ENCODE measurements at places on chromosomes 11 and 22.

DNA sequence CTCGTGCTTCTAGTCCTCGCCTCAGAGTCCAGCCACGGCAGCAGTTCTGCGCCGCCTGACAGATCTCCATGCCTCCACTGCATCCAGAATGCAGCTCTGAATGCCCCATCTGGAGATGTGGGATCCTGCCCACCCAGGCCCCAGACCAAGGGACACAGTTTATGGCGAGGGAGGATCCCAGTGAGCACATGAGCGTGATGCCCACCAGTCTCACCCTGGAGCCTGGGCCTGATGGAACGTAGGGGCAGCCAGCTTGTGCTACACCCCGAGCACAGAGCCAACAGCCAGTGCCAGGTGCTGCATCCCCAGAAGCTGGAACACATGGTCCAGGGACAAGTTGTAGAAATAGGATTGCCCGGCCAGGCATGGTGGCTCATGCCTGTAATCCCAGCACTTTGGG is 10.4 kb downstream of the IGLL1 start:
- DNase-seq, result no peak

GRCh38 chr11:35742707-35743454 is 80.3 kb downstream of the TRIM44 start:
- DNase-seq, result no peak

DNA sequence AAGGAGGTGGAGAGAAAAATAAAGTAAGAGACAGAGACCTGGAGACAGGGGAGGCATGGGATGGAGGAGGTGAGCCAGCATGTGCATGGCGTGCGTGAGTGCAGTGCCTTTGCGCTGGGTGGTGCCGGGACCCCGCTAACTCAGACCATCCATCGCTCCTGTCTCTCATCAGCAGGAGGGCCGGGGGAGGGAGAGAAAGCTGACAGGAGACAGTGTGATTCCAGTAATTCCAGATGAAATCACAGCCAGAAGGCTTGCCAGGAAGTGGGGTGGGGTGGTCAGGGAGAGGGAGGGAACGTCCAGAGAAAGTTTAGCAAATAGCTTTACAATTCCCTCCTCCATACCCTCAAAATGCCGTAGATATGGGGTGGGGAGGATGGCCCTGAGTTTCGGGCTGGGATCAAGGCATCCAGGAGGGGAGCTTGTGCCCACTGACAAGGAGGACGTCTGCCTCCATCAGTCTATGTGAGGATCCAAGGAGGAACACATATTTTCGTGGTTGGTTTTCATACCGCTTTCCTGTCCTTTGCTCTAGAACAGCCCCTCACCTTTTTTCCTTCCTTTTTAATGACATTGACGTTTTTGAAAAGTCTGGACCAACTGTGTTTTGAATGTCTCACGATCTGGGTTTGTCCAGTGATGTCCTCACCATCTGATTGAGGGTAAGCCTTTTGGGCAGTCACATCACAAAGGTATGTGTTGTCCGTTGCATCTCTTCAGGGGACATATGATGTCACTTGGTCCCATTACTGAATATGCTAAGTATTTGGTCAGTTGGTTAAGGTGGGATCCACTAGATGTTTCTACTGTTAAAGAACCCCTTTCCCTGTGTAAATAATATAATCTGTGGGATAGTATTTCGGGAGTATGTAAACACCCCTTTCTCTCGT is 567.3 kb downstream of the MIAT start:
- peak; percentile 81 for DNase-seq

DNA sequence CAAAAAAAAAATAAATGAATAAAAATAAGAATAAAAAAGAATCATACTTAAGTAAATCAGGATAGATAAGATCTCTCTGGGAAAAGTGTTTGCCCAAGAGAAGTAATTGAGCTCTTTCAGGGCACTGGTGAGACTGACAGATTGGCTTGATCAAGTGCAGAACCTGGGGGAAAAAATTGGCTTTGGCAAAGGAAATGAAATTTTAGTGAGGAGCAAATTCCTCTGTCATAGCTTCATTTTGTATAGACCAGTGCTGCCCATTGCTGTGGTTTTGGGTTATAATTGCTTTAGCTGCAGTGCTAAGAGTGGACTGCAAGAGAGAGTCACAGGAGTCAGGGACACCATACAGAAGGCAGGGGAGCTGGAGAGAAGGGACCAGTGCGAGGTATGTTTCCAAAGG is 35.7 kb downstream of the SFI1 start:
- DNase-seq, result no peak

- no peak for DNase-seq
Measured at GRCh38 chr11:75539459-75540334, 14.0 kb upstream of the GDPD5 start.

DNA sequence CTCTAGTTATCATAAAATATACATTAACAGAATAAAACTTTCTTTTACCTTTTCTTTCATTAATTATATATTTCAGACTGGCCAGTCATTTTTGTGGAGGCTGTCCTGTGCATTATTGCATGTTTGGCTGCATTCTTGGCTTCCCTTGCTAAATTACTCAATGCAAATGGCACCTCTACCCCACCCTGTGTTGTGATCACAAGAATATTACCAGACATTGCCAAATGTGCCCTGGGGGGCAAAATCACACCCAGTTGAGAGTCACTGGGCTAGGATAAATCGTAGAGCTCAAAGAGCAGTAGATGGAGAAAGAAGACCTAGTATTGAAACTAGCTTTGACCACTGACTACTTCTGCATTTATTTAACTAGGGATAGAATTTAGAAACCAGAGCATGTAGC is 1257.8 kb upstream of the TENM4 start:
- DNase-seq, result peak; percentile 7

GRCh38 chr11:44162662-44163061 is 67.2 kb downstream of the EXT2 start:
- DNase-seq, result no peak

DNA sequence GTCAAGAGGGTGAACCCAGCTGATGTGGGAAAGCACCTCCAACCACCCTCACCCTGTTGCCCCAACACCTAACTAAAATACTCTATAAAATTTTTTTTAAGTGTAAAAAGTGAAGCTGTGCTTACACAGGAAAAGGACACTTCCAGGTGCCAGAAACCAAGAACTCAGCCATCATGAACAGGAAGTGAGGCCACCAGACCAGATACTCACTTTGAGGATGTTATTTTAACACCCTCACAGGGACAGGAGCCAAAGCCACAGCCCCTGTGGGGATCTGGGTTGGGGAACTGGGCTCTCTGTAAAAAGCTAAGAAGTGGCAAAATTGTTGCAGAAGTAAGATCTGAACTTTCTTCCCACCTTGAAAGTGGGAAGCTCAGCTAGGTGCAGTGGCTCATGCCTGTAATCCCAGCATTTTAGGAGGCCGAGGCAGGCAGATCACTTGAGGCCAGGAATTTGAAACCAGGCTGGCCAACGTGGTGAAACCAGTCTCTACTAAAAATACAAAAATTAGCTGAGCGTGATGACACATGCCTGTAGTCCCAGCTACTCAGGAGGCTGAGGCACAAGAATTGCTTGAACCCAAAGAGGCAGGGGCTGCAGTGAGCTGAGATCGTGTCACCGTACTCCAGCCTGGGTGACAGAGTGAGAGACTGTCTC is 3.8 kb downstream of the RSPH14 start:
- DNase-seq, result peak; percentile 22

DNA sequence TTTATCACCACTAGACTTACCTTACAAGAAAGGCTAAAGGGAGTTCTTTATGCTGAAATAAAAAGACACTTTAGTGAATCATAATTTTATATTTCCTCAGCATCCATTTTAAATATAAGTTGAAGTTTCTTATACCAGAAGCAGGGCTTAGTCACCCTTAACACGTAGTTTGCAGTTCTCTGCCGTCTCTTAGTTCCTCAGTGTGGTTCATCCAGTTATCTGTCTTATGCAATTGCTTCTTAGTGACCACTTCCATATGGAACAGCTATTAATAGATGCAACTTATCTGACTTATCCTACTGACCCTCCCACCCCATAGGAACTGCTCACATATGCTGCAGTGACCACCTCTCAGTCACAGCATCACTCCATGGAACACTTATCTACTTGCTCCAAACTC is 11.7 kb upstream of the SLC36A4 start:
- DNase-seq, result no peak

GRCh38 chr22:49415151-49415951 is 412.3 kb downstream of the BRD1 start:
- no peak for DNase-seq

GRCh38 chr11:104570078-104570701 is 328.1 kb downstream of the CASP12 start:
- DNase-seq, result no peak

- DNase-seq, result peak; percentile 71
Measured at GRCh38 chr11:109085708-109086373, 336.1 kb upstream of the C11orf87 start.

DNA sequence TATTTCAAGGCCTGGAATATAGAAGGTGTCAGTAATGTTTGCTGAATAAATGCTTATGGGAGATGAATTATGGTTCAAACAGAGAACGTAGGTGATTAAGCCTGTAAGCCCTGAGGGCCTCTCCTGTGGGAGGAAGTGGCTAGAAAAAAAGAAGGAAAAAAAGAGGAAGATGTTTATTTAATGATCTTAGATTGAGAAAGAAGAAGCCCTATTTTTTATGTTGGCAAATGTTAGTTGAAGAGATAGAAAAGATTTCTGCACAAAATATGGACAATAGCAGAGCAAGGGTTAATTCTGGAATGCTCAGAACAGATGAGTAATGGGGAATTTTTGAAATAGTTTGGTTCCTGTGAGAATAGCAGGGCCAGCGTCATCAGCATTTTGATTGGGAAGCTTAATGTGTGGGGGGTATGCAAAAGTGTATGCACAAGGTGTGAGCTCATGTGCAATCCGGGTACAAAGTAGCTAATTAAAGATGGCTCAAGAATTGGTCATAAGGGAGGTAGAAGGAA is 95.7 kb downstream of the TEAD1 start:
- peak; percentile 66 for DNase-seq

- DNase-seq, result peak; percentile 63
Measured at GRCh38 chr11:60899046-60899936, 7.1 kb downstream of the PRPF19 start.

DNA sequence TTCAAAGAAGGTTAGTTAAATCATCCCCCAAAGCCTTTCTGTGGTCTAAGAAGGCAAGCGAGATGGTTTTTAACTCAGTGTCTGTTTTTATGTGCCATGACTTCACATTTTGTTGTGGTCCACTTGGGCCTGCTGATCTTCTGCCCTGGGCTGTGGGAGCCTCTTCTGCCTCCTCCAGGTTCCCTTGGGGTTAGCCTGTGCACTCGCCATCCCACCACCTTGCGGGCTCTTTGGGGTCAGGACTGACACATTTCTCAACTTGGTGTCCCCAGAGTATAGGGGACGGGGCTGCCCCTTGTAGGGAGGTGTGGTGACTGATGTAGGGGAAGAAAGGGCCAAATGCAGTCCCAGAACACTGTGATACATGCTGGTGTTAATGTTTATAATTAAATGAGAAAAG is 207.0 kb downstream of the TBC1D22A start:
- DNase-seq, result no peak

DNA sequence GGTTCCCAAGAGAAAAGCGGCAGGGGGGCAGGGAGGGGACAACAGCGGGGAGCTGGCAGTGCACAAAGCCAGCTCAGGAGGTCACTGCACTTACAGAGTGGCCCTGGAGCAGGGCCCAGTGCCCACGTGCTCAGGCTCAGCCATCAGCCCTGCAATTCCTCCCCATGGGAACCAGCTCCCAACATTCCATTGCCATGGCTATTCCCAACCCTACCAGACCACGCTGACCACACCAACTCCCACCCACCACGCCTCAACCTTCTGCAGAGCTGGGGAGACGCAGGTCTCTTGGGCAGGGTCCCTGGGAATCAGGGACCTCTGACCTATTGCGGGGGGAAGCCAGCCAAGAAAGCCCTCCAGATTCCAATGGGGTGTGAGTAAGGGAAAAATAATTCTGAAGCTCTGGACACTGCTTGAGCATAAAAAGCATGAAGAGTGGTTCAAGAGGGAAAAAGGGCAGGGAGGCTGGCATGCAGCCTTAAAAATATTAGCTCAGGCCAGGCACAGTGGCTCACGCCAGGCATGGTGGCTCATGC is 38.3 kb upstream of the TFIP11 start:
- peak; percentile 93 for DNase-seq

DNA sequence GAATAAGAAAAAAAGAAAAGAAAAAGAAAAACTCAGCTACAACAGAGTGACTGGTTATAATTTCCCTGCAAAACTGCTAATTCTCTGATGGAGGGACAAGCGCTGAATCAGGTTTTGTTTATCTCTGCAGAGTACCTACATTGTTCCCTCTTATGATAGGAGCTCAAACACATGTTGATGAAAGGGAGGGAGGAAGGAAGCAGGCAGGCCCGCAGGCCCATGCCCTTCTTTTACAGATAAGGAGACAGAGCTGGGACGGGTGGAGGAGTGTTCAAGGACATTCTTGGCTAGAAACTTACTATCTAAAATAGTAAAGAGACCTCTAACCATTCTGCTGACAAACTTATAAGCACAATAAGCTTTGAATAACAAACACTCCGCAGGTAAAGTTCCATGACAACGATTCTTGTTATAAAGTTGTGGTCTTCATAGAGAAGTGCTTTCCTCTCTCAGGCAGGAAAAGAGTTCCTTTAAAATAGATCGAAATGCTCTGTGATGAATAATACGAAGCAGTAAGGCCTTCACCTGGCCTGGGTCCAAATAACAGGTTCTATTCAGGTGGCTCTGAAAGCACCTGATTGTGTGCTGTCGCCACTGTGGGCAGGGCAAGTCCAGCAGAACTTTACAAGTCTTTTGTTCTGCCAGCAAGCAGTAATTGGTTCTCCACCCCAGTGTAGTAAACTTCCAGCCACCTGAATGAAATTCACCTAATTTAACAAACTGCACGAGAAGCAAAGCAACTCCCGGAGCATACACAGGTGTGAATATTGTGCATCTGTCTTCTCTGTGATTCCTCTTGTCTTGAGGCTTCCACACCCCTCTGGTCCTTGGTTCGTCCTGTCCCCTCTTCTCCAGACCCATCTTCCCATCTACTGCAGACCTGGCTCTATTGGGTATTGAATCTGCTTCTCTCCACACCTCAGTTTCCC is 15.3 kb upstream of the MICAL2 start:
- no peak for DNase-seq

- DNase-seq, result peak; percentile 7
Measured at GRCh38 chr11:102836290-102836875, 7.0 kb downstream of the MMP3 start.

- DNase-seq, result no peak
Measured at GRCh38 chr11:64987998-64988854, 8.5 kb downstream of the BATF2 start.

Data from RPMI7951 (cell line).